ENCODE measurements at places on chromosomes 7 and 10.

DNA sequence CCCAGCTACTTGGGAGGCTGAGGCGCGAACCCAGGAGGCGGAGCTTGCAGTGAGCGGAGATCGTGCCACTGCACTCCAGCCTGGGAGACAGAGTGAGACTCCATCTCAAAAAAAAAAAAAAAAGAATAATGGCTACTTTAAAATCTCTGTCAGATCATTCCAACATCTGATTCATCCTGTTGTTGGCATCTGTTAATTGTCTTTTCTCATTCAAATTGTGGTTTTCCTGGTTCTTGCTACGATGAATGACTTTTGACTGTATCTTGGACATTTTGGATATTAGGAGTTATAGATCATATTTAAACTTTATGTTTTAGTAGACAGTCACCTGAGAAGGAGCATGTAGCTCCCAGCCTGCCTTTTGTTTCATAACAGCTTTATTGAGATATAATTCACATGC, 8.5 kb downstream of the TPST1 start:
- no peak for DNase-seq

GRCh38 chr10:117736655-117737054, 194.1 kb downstream of the EMX2 start:
- no peak for DNase-seq

DNA sequence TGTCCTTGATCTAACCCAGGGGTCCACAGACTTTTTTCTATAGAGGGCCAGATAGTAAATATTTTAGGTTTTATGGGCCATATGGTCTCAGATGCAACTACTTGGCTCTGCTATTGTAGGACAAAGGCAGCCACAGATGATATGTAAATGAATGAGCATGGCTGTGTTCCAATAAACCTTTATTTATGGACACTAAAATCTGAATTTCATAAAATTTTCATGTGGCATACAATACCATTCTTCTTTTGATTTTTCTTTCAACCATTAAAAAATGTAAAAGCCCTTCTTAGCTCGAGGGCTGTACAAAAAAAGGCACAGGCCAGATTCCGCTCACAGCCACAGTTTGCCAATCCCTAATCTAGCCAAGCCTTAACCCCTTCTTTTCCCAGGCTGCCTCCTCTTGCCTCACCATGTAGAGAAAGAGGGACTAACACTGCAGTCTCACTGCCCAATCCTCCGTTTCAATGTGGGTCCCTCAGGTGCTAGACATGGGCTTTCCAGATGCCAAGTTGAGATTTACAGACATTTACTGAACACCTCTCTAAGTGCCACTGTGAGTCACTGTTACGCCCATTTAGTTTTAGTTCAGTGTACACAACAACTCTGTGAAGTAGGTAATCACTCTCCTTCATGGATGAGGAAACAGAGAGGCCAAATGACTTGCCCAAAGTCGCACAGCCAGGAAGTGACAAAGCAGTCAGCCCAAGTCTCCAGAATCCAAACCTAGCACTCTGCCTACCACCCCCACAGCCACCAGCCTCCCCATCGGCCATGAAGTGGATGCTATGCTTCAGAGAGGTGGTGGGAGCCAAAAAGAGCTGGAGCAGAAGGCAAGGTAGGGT, 132.6 kb upstream of the PDLIM1 start:
- DNase-seq = peak; percentile 46

GRCh38 chr7:126303926-126304325, 948.8 kb downstream of the GRM8 start:
- no peak for DNase-seq

- no peak for DNase-seq
Observed at GRCh38 chr7:98779800-98780587, 89.8 kb downstream of the TMEM130 start.

GRCh38 chr10:49606981-49607535, 3.1 kb upstream of the SLC18A3 start:
- DNase-seq = no peak

DNA sequence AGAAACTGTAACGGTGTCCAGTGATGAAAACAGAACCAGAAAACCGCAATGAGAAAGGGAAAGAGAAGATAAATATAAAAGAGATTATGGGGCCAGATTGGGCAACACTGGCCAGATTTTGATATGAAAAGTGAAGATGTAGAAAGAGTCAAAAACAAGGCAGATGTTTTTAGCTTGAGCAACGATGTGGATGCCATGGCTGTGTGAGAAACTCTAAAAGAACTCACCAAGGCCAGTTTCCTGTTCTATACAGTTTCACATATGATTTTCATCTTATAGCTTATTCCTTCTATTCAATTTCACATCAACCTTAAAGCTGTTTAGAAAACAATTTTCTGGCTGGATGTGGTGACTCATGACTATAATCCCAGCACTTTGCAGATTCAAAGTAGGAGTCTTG, 36.3 kb downstream of the CSTF2T start:
- DNase-seq = no peak

GRCh38 chr7:99013266-99014112, 130.4 kb downstream of the SMURF1 start:
- DNase-seq = peak; percentile 45

GRCh38 chr10:101826852-101827434, 8.7 kb upstream of the OGA start:
- DNase-seq = no peak

- DNase-seq = no peak
Observed at GRCh38 chr7:149552799-149553198, 55.2 kb upstream of the ZNF746 start.

GRCh38 chr7:149773446-149774236, at the start of gene ZNF467:
Gene ZNF467 (minus strand): TSS chr7:149773588. CDS start chr7:149771032, 2,556 bp downstream.
- DNase-seq = peak; percentile 90

- peak; percentile 72 for DNase-seq
Observed at GRCh38 chr10:31808258-31809218, 120.1 kb downstream of the ARHGAP12 start.

- no peak for DNase-seq
Observed at GRCh38 chr10:63806330-63806729, 285.1 kb downstream of the REEP3 start.

DNA sequence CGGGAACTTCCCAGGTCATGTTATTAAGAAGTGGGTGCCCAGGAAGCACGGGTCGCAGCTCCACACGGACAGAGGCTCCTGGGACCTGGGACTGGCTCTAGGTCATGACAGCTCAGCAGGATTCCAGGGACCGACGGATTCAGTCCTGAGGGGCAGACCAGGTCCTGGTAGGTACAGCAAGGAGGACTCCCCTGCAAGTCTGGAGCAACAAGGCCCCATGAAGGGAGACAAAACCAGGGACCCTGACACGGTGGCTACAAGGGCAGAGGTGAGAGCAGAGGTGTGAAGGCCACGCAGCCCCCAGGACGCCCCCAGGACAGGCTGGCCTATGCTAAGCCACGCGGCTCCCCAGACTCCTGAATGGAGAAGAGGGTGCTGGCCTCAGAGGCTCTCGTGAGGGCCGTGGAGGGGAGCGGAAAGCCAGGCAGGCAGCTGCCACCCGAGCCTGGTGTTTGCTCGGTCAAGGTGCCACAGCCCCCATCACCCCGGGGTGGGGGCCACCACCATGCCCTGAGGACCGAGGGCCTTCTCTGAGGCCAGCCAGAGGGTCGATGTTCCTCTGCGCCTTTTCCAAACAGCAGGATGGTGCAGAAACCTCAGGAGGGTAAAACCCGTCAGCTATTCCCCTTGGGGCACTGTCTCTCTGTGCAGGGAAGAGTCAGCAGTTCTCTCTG, 348.9 kb downstream of the PTPRN2 start:
- DNase-seq = no peak

GRCh38 chr7:155731871-155732270, 80.4 kb downstream of the SHH start:
- no peak for DNase-seq

- no peak for DNase-seq
Observed at GRCh38 chr10:106566873-106567272, 597.6 kb downstream of the SORCS1 start.

GRCh38 chr10:111758593-111758992, 425.0 kb downstream of the GPAM start:
- DNase-seq = no peak

- no peak for DNase-seq
Observed at GRCh38 chr7:146805082-146805481, 688.5 kb downstream of the CNTNAP2 start.

- no peak for DNase-seq
Observed at GRCh38 chr10:73926152-73926764, 15.3 kb downstream of the PLAU start.

GRCh38 chr7:15751191-15751701, 64.8 kb upstream of the MEOX2 start:
- DNase-seq = no peak

- no peak for DNase-seq
Observed at GRCh38 chr10:110758898-110759297, 112.8 kb upstream of the PDCD4 start.

DNA sequence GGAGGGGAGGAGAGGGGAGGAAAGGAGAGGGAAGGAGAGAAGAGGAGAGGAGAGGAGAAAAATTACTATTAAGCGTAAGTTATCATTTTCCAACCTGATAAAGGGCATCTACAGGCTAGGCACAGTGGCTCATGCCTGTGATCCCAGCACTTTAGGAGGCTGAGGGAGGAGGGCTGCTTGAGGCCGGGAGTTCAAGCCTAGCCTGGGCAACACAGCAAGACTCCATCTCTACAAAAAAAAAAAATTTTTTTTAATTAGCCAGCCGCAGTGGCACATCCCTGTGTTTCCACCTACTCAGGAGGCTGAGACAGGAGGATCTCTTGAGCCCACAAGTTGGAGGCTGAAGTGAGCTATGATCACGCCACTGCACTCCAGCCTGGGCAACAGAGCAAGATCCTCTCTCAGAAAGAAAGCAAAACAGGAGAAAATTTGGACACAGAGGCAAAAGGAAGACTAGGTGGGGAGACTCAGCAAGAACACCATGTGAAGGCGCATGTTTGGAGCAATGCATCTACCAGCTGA, 35.2 kb upstream of the GTF2I start:
- no peak for DNase-seq

DNA sequence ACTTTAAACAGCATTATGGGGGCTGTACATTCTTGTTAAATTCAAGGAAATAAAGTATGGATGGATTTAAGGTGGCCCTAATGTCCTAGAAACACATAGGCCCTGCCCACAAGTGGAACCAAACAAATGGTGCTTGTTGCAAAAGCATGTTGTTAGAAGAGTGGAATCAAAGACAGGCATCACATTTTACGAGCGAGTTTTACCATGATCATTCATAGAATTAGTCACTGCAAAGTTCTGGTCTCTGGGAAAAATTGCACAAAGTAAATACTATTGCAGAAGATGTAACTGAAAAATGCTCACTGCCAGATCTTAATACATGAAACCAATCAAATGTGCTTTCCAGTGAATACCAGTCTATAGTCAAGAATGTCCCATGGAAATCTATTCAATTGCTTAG, 677.1 kb downstream of the PARD3 start:
- no peak for DNase-seq

DNA sequence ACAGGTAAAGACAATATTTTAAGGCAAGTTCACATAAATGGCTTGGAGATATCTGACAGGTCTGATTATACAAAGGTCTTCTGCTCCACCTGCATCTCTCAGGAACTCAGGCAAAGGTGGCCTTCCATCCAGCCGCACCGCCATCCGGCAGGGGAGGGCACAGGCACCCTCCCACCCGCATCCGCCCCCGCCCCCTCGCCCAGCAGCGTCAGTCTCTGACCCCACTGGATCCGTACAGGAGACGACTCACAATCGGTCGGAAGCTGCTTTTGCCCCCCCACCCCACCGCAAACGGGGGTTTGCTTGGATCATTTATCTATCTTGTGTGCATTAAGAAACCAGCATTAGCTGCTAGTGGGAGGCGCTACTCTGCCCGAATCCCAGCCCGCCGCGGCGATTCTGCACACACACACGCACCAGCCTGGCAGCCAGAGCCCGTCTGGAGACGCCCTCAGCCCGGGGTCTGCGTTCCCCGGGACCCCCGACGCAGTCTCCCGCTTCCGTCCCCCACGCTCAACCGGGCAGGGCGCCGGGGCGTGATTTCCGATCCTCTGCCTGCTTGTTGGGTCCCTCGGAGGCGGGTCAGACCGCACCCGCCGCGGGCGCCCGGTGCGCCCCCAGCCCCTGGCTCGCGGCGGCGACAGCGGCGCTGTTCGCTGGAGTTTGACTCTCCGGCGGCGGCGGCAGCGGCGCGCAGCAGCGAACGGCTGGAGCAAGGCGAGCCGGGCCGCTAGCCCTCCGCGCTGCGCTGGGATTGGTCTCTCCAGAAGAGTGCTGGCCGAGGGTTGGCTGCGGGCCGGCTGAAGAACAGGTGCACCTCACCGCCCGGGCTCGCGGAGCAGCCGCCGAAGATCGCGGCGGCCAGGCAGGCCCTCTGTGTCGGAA, 820 bp upstream of the NRG3 start:
- DNase-seq = peak; percentile 68

GRCh38 chr7:142855114-142855743, 353 bp downstream of the EPHB6 start:
- no peak for DNase-seq

- DNase-seq = no peak
Observed at GRCh38 chr10:49353026-49353894, 42.6 kb downstream of the DRGX start.

GRCh38 chr7:155162422-155162821, 92.3 kb downstream of the HTR5A start:
- no peak for DNase-seq

DNA sequence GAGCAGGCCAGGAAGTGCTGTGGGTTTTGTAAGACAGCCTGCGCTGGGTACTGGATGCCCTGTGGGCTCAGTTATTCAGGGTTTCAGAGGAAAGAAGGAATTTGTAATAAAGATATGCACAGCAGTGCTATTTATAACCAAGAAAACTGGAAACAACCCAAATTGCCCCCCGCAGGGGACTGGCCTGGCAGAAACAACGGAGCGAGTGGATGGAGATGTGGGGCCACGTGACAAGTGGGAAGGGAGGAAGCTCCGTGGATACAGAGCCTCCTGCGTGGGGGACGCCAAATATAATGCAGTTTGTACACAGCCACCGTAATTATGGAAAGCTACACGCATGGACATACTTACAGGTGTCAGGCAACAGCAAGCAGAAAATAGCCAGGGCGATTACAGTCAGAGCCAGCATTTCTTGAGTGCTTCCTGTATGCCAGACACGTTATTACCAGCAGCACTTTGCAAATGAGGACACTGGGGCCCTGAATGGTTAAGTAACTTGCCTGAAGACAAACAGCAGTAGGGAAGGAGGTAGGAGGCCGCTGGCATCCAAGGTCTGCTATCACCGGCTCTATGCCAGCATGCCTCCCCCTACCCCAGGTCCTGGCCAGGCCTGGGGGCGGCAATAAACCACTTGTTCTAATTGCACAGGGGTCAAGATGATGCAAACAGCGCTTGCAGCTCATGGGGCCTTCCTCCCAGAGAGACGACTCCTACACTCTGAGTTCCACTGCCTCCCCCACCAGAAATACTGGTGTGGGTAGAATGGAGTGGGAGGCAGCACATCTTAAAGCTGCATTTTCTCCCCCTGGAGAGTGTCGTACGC, 8.7 kb upstream of the CAMK2B start:
- no peak for DNase-seq

- DNase-seq = no peak
Observed at GRCh38 chr7:120303105-120303504, 30.1 kb downstream of the KCND2 start.

DNA sequence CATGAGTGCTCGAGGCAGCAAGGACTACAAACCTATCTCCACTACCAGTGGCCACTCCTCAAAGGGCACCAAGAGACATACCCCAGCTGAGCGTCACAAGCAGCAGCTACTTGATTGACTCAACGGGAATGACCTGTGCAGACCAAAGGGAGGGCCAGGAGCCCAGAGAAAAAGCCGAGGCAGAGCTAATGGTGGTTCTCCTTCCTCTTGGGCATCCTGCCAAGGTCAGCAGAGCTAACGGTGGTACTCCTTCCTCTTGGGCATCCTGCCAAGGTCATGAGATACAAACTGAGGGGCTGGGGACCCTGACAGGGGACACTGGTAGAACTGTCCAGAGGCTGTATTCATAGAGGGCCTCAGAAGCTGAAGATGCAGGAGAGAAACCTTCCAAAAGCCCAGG, 60.4 kb downstream of the FAM53B start:
- no peak for DNase-seq

Measured in sigmoid colon (tissue), 7 donors.